Activated CD4-positive, alpha-beta T cell treated with anti-CD3 and anti-CD28 coated beads, Interleukin-2, amount 50 U/mL, for 1 hour (primary cell): ENCODE measurements at places on chromosomes 6 and 20.

DNA sequence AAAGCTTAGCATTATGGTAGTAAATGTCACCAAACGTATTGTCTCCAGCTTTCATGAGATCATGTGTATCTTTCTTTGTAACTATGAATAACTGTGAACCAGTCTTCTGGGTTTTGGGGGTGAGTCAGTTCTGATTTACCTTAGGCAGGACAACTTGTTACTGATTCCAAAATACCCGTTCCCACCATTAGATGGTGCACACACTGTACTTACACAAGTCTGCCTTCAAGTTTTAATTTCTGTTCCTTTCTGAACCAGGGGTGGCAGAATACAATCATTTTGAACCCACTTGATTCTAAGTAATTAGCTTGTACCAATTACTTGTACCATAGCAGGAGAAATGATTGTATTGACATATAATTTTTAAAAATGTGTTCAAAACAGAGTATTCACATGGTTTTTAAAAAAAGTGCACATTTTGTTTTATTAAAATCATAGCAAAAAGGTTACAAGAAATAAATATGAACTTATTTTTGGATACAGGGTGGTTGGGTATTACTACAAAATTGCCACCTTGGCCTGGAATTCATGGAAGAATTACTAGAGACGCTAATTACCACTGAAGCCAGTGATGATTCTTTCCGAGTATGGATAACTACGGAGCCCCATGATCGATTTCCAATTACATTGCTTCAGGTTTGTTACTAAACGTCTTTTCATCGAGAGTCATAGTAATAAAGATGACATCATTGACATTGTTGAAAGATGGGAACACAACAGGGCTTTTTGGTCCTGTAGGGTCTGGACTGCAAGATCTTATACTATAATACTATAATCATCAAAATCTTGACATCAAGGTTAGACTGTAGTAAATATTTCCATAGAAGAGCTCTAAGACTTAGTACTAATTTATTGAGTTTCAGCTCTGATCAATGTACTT, 75.2 kb upstream of the GLP1R start:
- no peak for DNase-seq

DNA sequence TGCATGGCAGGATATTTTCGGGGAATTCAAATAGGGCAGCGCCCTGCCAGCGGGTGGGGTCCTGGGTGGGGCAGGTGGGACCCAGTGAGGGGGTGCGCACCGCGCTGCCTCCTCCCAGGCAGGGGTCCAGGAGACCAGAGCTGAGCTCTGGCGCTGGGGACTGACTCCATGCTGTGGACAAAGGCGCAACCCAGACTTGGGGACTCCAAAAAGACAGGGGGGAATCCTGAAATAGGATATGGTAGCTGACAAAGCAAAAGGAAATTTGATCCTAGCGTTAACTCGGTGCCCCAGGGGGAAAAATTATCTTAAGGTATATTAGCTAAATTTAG, 23.6 kb downstream of the TFAP2A start:
- no peak for DNase-seq

GRCh38 chr6:4703382-4703781, 72.8 kb upstream of the CDYL start:
- DNase-seq: no peak

GRCh38 chr20:63058696-63059335, 52.1 kb upstream of the BHLHE23 start:
- no peak for DNase-seq

GRCh38 chr6:55818482-55818881, 56.9 kb downstream of the BMP5 start:
- DNase-seq: no peak

DNA sequence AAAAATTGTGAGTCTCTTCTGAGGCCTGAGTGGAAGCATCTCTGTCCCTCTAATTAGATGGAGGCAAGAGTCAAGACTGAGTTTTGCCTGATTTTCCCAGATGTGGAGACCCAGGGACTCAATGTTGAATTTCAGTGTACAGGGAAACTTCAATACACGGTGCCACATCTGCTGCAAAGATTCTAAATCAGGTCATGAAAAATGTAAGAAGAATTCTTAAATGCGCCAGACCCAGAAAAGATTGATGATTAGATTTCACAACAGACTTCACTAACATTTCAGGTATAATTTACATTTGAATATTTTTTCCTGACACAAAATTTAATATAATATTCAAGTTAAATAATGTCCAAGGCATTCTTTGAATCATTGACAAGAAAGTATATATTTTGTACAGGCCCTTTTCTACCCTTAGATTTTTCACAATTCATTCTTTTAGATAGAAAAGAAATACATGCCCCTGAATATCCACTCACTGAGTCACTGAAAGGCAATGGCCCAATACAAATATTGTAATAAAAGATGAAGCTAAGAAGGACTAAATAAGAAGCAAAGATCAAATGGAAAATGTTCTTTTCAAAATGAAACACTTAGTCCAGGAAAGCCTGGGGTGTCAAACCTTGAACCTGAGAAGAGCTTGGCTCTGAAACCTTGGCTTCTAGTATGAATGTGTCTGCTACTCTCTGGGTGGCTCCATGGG, 18.2 kb upstream of the HDGFL1 start:
- no peak for DNase-seq

GRCh38 chr20:62618611-62619529, 23.4 kb upstream of the SLCO4A1 start:
- DNase-seq: no peak

DNA sequence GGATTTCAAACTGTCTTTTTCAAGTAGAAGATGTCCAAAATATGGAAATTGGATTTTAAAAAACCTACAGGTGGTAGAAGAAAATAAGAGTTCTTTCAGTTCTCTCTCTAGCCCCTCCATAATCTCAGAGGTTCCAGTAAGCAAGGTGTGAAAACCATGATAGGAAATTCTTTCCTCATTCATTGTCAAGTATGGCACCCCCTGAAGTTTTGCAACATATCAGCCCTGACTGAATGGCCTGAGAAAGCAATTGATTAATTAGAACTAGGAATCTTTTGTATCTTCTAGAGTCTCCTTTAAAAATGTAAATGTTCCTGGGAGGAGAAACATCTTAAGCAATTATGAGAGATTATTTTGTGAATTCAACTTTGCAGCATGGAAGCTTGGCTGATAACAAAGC, 198.7 kb upstream of the STXBP5 start:
- DNase-seq: no peak

GRCh38 chr6:63066055-63066704, 145.1 kb upstream of the FKBP1C start:
- DNase-seq: no peak

GRCh38 chr20:36408219-36408618, 102.1 kb downstream of the DLGAP4 start:
- DNase-seq: no peak

DNA sequence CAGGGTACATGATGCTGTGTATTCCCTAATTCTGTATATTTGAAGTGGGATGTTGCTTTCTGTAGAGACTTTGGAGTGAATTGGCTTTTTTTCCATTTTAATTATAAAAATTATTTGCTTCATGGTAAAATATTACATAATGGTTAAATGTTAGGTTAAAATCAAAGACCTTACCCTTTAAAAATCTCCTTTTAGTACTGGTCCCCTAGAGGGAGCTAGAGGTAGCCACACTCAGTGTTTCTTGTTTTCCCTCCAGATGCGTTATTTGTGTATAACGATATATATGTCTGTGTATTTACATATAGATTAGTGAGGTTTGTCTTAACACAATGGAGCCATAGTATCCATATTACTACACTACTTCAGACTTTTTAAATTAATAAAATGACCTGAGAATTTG, 146.7 kb downstream of the PLCB4 start:
- DNase-seq: no peak

GRCh38 chr20:50280851-50281655, 90.4 kb downstream of the CEBPB start:
- no peak for DNase-seq

DNA sequence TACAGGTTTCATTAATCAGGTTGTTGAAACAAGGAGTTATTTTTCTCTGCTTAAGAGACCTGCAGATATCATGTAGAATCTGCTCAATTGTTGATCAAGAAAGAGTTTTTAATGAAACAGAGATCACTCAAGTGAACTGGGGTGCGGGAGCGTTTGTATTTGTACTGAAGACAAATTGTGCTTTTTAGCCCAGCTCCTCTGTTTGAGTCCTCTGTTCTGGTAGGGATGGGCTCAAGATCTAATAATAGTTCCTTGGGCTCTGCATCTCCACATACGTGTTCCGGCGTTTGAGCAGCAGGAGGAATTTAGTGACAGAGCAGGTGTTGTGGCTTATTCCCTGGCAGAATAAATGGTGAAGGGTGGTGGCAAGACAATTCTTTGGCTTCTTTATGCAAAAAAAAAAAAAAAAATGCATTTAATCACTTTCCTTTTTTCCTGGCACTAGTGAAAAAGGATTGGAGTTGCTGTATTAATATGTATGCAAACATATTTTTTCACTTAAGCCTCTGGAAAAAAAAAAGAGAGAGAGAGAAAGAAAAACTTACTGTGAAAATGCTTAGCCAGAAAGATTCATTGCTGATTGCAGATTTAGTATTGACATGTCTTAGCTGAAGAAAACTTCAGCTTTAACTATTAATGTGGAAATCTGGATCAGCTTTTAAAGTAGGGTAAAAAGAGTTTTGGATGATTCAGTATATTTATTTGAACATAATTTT, 4.0 kb downstream of the CITED2 start:
- no peak for DNase-seq

DNA sequence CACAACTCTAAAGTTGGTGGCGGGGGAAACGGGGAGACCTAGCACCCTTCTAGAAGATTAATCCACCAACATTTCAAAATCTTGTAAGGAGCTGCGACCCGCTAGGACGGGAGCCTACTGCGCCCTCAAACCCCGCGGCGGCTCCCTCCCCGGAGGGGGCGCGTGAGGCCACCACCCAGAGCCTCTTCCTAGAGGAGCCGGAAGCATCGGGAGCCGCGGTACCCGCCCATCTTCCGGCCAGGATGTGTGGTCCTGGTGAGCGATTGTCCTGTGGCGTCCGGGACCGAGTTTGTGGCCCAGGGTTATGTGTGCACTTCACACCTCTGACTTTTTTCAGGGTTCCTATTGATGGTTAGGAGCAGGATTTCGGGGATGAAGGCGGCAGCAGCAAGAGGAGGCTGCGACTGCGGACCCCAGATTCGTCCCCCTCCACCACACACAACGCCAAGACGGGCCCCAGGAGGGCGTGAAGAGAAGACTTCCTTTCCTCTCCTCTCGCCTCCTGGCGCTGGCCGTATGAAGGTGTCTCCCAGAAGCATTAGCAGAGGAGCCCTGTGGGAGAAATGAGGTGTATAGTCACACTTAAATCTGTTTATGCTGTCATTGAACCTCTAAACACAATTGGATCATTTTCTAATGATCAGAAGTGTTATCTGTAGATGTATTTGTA, 10.7 kb downstream of the ZNF165 start:
- DNase-seq: no peak
